ENCODE measurements at places on chromosomes 13 and 19.

DNA sequence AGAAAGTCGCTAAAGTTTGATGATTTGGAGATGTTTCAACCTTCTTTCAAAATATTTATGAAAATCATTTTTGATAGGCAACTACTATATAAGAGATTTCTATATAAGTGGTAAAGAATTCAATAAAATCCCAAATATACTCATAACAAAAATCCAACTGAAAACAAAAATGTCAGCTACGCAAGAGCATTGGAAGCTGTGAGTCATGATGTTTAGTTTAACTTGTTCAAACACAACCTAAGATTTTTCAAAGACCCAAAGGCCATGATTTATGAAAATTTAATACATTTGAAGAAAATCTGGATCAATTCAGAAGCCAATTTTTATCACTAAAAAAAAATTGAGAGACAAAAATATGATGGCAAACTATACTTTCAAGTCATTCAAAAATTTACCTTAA, 226.6 kb downstream of the MZT1 start:
- DNase-seq: no peak

DNA sequence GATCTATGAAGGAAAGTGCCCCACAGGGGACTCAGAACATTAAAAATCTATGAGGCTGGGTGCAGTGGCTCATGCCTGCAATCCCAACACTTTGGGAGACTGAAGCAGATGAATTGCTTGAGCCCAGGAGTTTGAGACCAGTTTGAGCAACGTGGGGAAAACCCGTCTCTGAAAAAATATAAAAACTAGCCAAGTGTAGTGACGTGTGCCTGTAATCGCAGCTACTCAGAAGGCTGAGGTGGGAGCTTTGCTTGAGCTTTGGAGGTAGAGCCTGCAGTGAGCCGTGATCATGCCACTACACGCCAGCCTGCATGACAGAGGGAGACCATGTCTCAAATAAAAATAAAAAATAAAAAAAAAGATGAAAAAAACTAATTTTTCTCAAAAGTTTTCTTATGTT, 1070.6 kb downstream of the PCDH9 start:
- DNase-seq: no peak

- no peak for DNase-seq
Observed at GRCh38 chr13:95503662-95504061, 48.9 kb upstream of the CLDN10 start.

- DNase-seq: no peak
Observed at GRCh38 chr19:17370026-17370587, 7.0 kb downstream of the PLVAP start.

DNA sequence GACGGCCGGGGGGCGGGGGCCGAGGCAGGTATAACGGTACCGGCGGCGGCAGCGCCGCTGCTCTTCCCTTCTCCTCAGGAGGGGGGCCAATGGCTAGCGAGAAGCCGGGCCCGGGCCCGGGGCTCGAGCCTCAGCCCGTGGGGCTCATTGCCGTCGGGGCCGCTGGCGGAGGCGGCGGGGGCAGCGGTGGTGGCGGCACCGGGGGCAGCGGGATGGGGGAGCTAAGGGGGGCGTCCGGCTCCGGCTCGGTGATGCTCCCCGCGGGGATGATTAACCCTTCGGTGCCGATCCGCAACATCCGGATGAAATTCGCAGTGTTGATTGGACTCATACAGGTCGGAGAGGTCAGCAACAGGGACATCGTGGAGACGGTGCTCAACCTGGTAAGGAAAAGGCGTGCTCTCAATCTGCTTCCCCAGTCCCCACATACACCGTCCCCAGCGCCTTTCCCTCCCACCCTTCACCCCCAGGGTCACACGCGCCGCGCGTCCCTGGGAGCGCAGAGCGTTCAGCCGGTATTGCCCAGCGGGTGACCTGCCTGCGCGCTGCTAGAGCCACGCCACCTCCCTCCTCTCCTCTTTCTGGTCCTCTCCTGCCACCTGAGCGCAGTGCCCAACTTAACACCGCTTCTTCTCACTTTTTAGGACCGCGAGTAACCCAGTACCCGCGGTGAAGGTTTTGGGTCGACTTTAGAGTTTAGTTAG, 814 bp downstream of the NBEA start:
- peak; percentile 53 for DNase-seq

GRCh38 chr19:33813391-33814101, 16.9 kb downstream of the KCTD15 start:
- no peak for DNase-seq

DNA sequence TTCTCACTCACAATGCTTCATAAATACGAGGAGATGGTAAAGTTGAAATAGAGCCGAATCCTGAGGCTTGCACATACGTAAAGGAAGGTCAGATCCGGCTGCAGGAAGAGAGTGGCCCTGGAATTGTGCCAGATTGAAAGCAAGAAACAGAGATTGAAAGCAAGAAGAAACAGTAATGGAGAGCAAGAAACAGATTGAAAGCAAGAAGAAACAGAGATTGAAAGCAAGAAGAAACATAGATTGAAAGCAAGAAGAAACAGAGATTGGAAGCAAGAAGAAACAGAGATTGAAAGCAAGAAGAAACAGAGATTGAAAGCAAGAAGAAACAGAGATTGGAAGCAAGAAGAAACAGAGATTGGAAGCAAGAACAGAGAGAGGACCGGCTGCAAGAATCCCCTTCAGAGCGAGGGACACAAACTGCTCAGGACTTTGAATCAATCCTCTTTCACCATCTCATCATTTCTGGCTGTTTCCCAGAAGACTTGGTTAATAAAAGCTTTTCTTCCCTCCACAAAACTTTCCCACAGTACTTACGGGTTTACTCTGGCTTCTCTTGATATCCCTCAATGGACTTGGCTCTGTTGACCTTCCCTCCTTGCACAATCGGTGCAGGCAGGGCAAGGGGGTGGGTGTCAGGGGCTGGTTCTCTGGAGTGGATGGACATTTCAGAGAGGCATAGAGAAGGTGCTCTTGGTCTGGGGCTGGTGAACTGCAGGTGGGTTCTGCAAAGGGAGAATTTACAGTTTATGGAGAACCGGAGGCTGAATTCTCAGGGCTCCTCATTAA, 25.5 kb downstream of the OR7A5 start:
- no peak for DNase-seq

GRCh38 chr13:86438034-86438433, 638.8 kb upstream of the SLITRK6 start:
- DNase-seq: no peak

GRCh38 chr19:6498294-6499036, 3.6 kb downstream of the TUBB4A start:
- no peak for DNase-seq

GRCh38 chr13:112724788-112725345, 35.0 kb downstream of the ATP11A start:
- DNase-seq: no peak

DNA sequence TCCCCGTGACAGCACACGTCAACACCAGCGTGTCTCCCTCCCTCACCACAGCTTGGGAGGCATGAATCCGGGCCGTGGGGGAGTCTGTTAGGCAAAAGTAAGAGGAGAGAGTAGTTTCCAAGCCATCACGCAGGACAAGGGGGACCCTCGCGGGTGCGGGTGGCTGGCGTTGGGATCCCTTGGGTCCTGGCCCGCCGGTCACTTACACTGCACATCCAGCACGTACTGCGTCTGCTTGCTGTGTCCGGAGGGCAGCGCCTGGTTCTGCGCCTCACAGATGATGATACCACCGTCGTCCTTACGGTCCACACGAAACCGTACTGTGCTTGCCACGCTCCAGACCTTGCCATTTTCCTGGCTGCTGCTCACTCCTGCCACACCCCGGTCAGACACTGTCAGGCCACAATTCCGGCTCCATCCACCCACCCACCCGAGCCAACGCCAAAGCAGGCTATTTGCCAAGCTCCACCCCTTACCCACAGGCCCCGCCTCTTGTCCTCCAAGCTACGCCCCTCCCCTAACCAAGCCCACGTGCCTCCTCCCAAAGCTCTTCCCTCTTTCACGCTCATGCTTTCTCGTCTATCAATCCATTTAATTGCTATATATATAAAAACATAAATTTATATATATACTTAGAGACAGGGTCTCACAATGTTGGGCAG, 6.6 kb upstream of the ZNF428 start:
- no peak for DNase-seq

GRCh38 chr19:45901912-45902650, at the start of gene MYPOP:
Gene MYPOP, minus strand, starts transcription at chr19:45902613. Its CDS starts 840 bp downstream, at chr19:45901773.
- DNase-seq: no peak

DNA sequence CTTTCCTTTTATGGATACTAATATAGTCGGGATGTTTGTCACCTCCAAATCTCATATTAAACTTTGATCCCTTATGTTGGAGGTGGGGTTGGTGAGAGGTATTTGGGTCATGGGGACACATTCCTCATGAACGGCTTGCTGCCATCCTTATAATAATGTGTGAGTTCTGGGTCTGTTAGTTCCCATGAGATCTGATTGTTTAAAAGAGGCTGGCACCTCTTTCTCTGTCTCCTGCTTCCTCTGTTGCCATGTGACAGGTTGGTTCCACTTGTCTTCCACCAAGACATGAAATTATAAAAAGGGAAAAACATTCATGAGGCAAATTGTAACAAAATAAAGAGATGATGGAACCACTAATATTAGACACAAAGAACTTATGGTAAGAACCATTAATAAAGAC, 107.8 kb upstream of the ATXN8OS start:
- no peak for DNase-seq

DNA sequence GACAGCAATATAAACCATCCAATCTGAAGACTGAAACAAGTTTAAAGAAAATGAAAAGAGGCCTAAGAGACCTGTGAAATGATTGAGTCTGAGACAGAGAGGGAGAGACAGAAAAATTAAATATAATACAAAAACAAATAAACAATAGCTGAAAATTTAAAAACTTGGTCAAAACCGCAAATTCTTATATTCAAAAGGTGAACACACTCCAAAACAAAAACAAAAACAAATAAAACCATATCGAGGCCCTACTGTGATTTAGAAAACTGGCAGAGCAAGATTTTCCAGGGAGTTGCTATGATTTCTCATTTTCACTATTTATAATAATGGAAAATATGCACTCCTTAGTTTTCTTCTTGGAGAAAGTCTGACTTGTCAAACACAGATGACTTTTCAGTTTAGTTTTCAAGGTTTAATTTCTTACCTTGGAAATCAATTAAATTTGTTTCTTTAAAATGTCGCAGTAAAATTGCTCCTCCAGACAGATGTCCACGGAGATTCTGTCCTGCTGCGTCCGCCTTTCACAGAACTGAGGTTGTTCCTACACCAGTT, 1420.3 kb downstream of the UQCRFS1 start:
- no peak for DNase-seq

DNA sequence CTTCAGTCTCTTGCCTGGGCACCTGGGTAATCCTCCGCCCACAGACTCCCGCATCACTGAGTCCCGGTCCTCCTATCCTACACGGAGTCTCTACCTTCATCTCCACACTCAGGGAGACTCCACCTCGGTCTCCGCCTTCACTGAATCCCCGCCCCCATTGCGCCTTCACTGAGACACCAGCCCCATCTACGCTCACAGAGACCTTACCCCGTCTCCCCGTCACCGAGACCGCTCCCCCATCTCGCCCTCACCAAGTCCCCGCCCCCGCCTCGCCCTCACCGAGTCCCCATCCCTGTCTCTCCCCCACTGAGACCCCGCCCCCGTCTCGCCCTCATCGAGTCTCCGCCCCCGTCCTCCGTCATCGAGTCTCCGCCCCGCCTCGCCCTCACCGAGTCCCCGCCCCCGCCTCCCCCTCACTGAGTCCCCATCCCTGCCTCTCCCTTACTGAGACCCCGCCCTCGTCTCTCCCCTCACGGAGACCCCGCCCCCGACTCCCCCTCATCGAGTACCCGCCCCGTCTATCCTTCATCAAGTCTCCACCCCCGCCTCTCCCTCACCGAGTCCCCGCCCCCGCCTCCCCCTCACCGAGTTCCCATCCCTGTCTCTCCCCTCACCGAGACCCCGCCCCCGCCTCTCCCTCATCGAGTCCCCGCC, 23.1 kb upstream of the ZNF846 start:
- peak; percentile 94 for DNase-seq

GRCh38 chr13:102974317-102975087, 91.7 kb downstream of the SLC10A2 start:
- DNase-seq: no peak

- DNase-seq: peak; percentile 67
Observed at GRCh38 chr19:48752496-48753365, at the start of gene FUT1. Gene FUT1, minus strand, starts transcription at chr19:48752641. Its CDS starts 1,360 bp downstream, at chr19:48751281.

- no peak for DNase-seq
Observed at GRCh38 chr13:22086597-22087330, 415.9 kb downstream of the FGF9 start.

DNA sequence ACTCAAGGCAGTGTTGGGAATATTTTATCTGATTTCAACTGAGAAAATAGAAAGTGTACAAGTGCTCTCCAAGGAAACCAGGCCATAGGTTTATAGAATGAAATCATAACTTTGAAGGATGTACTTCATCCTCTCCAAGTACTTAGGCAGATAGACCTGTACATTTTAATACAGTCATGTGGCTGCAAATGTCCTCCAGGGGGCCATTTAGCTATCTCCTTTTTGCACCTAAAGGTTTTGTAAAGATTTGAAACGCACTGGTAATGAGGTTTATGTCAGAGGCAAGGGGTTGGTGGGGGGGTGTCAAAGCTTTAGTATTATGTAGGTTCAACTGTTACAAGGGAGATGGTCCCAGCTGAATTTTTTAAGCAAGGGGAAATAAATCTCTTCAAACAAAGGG, 364.4 kb downstream of the DCT start:
- no peak for DNase-seq

- no peak for DNase-seq
Observed at GRCh38 chr19:31120952-31121351, 228.3 kb downstream of the TSHZ3 start.

- DNase-seq: no peak
Observed at GRCh38 chr13:42214446-42214845, 57.5 kb upstream of the AKAP11 start.

DNA sequence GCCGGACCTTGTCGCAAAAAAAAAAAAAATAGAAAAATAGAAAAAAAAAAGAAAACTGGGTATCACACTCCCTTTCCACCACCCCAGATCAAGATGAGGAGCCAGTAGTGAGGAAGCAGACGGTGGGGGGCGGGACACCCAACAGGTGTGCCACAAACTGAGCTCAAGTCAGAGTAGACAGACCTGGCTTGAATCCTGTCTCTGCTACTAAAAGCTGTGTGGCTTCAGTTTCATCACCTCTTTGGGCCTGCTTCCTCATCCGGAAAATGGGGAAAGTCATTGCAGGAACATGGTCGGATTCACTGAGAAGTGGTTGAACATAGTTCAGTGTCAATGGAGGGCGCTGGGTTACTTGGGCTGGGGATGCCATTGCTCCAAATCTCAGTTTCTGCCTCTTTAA, 2.9 kb downstream of the HIF3A start:
- no peak for DNase-seq

- DNase-seq: no peak
Observed at GRCh38 chr13:106151056-106151699, 384.3 kb downstream of the EFNB2 start.

DNA sequence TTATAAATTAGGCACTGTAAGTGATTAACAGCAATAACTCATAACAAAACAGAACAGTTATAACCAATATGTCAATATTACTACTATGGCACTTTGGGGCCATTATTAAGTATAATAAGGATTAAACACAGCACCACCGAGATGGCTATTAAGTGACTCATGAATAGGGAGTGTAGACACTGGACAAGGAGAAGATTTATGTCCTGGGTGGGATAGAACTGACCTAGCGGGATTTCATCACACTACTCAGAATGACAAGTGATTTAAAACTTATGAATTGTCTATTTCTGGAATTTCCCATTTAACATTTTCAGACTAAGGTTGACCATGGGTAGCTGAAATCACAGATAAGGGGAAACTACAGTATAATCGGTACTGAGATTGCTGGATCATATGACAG, 79.0 kb upstream of the SLC7A1 start:
- DNase-seq: no peak
